NCI-H1092 treated with DMSO at 0.1 percent for 48 hours (cell line): ENCODE measurements at places on chromosomes 12 and 14.

DNA sequence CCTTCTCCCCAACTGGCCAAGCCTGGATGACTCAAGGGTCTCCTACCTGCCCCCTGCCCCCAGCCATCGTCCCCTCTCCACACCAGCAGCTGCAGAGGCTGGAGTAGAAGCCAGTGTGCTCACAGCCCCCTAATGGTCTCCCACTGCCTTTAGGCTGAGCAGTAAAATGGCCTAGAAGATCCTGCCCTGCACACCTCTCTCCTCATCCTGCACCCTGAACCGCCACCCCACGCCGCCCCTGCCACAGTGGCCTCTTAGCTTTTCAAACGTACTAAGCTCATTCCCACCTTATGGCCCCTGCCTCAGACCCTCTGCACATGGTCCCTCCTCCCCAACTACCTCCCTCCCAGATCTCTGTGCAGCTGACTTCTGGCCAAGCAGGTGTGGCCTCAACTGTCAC is 46.3 kb downstream of the RBM19 start:
- DNase-seq, result no peak

- no peak for DNase-seq
These were observed 390 bp downstream of the BRAP start for GRCh38 chr12:111685322-111685810.

DNA sequence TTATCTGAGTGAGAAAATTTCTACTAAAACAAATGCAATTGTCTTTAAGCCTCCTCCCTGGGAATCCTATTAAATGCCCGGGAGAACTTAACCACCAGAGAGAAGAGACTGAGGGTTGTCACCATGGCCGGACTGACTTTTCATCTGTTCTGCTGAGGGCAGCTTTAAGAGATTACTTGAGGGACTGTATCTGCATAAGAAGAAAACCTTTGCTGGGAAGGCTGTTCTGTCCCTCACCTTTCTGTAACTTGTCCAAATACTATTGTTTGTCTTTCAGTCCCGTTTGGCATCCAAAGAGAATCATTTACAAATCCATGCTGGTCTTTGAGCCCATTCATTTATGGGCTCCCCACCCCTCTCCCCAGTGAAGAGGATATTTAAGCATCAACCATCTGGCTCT is 306.3 kb upstream of the FLRT2 start:
- no peak for DNase-seq

DNA sequence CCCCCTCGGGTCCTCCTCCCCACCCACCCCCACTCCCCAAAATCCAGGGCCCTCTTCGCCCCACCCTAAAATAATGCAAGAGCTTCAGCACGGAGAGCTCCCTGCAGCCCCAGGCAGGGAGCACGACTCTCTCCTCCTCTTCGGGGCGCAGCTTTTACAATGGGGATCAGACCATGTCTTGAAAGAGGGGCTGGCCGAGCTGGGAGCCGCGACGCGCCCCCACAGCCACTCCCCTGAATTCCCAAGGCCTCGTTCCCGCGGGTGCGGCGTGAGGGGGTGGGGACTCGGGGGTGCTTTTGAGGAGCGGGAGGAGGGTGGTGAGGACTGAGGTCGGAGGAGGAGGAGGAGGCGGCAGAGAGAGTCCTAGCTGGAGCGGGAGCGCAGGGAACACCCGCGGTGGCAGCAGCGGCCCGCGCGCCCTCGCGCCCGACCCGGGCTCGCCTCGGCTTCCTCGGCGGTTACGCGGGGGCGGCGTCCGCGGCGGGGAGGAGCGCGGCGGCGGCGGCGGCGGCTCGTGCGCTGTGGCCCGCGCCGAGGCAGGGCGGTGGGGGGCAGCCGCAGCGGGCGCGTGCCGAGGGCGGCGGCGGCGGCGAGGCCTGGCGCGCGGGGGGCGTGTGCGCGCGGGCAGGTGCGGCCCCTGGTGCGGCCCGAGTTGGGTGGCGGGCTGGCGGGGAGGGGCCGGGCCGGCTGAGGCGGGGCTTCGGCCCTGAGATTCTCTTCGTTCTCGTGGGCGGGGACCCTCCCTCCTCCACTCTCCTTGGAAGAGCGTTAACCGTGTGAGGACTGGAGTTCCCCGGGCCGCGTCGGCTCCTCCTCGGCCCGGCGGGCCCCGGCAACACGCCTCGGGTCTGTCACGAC is at the start of gene ANKS1B:
Gene ANKS1B (minus strand): TSS at position 666 of the 858 bp plus-strand sequence. CDS start 699 bp downstream, outside the sequence.
- peak; percentile 68 for DNase-seq

DNA sequence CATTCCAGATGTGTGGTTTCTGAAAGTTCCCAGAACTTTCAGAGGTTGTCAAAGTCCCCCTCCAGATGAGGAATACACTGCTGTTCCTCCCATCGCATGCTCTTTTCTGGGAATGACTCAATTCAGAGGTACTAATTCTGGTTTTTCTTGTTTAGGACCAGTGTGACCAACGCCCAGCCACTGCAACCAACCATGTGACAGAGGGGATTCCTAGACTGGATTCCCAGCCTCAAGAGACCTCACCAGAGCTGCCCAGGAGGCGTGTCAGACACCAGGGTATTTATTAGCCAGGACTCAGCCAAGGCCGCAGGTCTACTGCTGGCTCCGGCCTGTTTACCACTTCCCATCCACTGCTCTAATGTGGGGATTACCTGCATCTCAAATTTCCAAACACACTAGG is 24.2 kb downstream of the TRAFD1 start:
- no peak for DNase-seq

- no peak for DNase-seq
These were observed 116.1 kb downstream of the PLEKHA5 start for GRCh38 chr12:19245666-19246065.

GRCh38 chr14:23112359-23113178 is 6.5 kb downstream of the CEBPE start:
- no peak for DNase-seq

- no peak for DNase-seq
These were observed 75.4 kb upstream of the BDKRB2 start for GRCh38 chr14:96129128-96129736.

- DNase-seq, result no peak
These were observed 4.4 kb downstream of the KRT3 start for GRCh38 chr12:52791271-52792184.

DNA sequence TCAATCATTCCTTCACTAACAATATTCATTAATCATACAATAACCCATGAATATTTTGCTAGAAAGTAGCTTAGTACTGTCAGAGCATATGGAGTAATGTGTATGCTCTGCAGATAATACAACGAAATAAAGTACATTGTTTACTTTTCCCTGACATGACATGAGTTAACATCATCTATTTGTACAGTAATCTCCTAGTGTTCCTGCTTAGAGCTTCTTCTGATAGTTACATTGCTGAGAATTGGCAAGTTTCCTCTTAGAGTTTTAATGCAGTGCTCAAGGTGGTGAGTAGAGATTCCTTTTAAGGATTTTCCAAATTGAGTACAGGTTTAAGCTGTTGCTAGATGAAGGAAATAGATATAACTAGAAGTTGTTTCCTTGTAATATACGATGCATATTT is 164.5 kb upstream of the NPAS3 start:
- no peak for DNase-seq

DNA sequence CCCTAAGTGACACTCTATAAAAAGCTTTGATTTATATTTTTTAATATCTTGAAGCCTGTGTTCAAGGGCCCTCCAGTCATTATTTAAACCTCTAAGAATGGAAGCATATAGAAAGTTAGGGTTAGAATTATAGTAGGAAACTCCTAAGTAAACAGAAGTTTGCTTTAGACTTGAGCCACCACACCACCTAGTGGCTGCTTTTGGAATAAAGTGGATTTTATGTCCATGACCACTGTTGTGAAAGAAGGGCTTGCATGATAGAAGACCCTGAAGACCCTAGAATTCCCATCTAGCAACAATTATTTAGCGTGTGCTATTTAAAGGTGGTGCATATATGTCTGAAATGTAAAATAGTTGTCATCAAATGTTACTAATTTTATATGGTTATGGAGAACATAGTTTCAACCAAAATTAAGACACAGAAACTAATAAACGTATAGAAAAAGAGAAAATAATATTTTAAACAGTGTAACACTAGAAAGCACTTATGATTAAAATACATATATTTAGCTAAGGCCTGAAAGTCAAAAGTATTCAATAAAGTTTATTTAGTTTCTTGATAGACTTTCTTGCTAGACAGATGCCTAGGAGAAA is 21.3 kb downstream of the LRRIQ1 start:
- peak; percentile 32 for DNase-seq

GRCh38 chr14:85909581-85909980 is 379.6 kb downstream of the FLRT2 start:
- DNase-seq, result peak; percentile 8

DNA sequence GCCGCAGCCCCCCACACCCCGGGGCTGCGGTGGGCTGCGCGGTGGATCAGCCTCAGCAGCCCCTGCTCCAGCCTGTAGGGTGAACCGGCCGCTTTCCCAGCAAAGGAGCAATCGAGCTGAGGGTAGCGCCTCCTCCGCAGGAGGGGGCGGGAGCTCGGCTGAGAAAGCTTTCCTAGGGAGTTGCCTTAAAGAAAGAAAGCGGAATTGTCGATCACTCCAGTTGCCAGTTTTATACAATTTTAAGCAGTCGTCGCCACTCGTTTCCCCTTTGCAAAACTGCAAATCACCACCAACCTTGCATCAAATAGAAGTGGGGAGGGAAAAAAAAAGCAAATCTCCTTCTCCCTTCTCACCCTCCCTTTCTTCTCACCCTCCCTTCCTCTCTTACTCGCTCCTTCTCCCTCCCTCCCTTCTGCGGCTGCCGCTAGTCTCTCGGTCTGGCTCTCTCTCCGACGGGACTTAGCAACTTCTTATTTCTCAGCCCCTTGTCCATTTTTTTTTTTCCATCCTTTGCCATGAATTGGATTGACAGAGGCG is at the start of gene PDE3A:
Gene PDE3A (plus strand): TSS at position 424 of the 537 bp plus-strand sequence. CDS start 748 bp downstream, outside the sequence.
- DNase-seq, result no peak

DNA sequence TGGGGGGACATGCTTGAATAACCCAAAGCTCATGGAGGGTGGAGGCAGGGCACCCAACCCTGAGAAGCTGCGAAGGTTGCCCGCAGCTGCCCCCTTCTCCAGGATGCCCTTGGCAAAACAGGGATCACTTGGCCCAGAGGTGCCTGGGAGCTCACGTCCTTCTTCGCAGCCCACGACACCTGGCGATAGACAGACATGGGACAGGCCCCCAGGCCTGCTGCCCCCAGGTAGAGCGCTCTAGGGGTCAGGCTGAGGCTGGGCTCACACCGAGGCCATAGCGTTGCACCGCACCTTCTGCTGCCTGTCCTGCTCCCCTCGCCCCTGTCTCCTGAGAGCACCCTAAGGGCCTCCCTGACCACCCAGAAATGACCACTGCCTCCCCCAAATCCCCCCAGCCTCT is 20.2 kb upstream of the PLA2G1B start:
- no peak for DNase-seq

- DNase-seq, result no peak
These were observed 86.1 kb downstream of the ACTN1 start for GRCh38 chr14:68892961-68893360.

- DNase-seq, result no peak
These were observed 415.4 kb upstream of the PRICKLE1 start for GRCh38 chr12:43004908-43005307.

GRCh38 chr14:76595266-76595665 is 166.0 kb upstream of the VASH1 start:
- no peak for DNase-seq

GRCh38 chr14:85535321-85535720 is 5.4 kb downstream of the FLRT2 start:
- DNase-seq, result no peak

- DNase-seq, result peak; percentile 31
These were observed 25.2 kb upstream of the RND1 start for GRCh38 chr12:48890657-48891418.

DNA sequence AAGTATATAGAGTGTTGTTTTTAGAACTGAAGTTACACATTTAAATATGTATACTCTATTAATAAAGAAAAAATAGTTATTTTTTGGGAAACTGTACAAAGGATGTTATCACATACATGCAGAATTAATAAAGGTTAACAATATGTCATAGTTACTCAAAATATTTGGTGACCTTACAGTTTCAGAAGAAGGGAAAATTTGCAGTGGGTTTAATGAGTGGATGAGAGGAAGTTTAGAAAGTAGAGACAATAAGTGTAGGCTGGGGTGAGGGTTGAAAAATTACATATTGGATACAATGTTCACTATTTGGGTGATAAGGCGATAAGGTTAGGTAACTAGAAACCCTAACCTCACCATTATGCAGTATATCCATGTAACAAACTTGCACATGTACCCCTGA is 13.5 kb downstream of the WNK1 start:
- DNase-seq, result no peak

DNA sequence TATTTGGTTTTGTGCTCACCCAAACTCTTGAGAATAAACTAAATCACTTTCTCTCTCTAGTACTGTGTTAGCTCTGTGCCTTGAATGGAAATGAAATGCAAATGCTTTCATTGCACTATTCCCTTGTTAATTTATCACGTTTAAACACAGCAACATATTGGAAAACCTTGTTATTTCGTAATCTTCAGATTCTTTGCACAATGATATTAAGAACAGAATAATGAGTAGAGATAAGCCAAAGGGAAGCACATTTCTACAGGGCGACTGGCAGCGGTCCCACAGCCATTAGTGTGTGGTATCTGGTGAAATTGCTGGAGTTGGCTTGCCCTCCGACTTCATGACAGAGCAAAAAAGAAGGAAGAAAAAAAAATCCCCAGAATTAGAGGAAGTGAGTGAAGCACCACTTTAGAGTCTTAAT is 166.1 kb upstream of the E2F7 start:
- DNase-seq, result no peak

DNA sequence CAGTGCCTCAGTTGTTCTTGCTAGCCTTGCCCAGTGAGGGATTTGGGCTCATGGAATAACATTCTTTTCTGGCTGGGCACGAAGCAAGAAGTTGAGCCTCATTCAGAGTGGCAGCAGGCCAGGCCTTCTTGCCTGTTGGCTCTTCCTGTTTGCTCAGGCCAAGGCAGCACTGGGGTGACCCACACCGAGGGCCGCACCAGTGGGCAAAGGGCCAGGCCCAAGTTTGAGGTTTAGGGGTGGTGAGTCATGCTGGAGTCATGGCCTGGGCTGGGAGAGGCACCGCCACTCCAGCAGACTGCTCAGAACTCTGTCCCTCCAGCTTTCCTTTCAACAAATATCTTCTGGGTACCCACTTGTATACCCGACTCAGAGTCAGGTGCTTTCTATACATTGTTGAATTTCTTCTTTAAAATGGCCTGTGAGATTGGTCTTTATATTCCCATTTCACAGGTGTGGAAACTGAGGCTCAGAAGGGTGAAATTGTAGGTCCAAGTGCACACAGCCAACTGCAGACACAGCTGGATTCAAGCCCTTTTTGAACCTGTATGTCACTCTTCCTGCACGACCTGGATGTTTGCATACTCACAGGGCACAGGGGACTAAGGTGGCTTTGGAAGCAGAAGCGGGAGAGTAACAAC is 279.4 kb downstream of the FOXN3 start:
- DNase-seq, result no peak

DNA sequence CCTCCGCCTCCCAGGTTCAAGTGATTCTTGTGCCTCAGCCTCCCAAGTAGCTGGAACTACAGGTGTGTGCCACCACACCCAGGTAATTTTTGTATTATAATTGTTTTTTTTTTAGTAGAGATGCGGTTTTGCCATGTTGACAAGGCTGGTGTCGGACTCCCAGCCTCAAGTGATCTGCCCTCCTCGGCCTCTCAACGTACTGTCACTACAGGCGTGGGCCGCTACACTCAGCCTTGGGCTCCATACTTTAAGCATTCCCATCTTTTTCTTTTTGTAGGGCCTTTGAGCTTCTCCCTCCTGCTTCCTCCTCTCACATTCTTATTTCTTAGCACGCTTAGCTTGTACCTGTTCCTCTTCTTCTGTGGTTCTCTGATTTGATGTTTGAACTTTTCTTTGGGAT is 62.8 kb downstream of the SERPINA3 start:
- DNase-seq, result no peak

- peak; percentile 47 for DNase-seq
These were observed 8.5 kb upstream of the ASCL1 start for GRCh38 chr12:102948941-102949352.

GRCh38 chr12:117028254-117028653 is 71.0 kb downstream of the TESC start:
- no peak for DNase-seq

GRCh38 chr14:36939265-36939664 is 233.1 kb downstream of the SLC25A21 start:
- DNase-seq, result no peak
